ENCODE measurements at places on chromosomes 3 and 15.

DNA sequence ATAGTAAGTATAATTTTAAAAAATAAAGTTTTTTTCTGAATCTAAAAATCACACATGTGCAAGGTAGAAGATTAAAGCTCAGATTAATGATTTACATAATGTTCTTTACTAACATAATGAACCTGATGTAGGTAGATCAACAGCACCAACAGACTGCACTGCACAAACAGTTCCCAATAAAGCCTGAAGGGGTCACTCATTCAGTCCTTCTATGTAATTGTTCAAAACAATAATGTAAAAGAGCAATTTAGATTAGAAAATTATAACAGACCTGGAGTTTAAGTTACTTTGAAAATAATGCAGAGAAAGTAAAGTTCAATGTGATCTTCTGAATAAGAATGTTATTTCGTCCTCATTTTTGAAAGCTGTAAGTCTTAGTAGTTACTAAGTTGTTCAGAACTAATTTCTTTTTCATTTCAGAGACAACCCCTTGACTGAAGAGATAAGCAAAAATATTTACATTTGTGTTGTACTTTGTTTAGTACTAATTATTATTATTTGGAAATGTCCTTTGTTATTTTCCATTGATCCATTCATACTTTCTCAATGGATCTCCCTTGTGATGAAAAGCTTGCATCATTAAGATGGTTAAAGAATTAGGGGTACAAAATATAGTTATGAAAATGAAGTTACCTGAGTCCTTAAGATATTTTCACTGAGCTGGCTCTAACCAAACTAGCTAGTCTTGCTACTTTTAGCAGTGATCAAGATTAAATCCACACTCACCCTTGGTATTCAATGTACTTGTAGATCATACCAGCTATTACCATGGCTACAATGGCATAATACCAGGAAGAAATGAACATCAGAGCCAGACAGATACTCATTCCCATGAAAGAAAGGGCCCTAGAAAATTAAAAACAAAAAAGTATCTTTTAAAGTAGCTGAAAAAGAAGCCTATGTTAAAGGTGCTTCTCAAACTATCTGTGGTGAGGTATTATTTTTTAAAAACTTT lies 16.8 kb downstream of the EMC4 start:
- no peak for DNase-seq

GRCh38 chr3:148789906-148790305 lies 37.7 kb upstream of the CPB1 start:
- no peak for DNase-seq

DNA sequence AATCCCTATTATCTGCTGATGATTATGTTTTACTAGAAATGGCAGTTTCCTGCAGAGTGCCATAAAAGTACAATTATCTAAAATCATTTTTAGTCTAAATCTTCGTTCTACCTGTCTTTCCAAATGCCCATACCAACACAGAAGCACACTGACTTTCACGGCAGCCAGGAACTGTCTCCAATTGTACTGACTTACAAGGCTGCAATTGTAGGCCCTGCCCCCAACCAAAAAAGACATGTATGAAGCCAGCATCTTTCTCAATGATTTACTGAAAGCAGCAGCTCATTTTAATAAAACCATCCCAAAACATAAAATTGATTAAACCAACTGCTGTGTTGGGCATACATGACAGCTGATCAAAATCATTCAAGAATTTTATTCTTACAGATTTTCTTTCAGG lies 119.0 kb downstream of the TBC1D5 start:
- no peak for DNase-seq

DNA sequence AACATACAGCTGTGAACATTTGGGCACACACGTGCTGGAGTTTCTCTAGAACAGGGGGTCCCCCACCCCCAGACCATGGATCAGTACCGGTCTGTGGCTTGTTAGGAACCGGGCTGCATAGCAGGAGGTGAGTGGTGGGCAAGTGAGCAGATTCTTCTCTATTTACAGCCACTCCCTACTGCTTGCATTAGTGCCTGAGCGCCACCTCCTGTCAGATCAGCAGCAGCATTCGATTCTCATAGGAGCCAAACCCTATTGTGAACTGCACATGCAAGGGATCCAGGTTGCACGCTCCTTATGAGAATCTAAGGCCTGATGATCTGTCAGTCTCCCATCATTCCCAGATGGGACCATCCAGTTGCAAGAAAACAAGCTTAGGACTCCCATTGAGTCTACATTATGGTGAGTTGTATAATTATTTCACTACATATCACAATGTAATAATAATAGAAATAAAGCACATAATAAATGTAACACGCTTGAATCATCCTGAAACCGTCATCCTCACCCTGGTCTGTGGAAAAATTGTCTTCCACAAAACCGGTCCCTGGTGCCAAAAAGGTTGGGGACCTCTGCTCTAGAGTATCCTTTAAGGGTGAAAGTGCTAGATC lies 25.8 kb downstream of the CHRM5 start:
- no peak for DNase-seq

GRCh38 chr3:36993326-36994283 lies at the start of gene MLH1:
Gene MLH1 (plus strand): TSS chr3:36993518. CDS start chr3:36993548, 30 bp downstream.
- peak; percentile 98 for DNase-seq

GRCh38 chr3:110995461-110996231 lies 76.0 kb upstream of the NECTIN3 start:
- no peak for DNase-seq

All from right forelimb (tissue), 1 donor.